Lung (tissue), 17 donors: ENCODE measurements at places on chromosomes 13 and 19. TPM values are rescaled to one million over a fixed set of nuclear protein-coding genes. Genes with fewer than 3 reads are reported as not detected.

DNA sequence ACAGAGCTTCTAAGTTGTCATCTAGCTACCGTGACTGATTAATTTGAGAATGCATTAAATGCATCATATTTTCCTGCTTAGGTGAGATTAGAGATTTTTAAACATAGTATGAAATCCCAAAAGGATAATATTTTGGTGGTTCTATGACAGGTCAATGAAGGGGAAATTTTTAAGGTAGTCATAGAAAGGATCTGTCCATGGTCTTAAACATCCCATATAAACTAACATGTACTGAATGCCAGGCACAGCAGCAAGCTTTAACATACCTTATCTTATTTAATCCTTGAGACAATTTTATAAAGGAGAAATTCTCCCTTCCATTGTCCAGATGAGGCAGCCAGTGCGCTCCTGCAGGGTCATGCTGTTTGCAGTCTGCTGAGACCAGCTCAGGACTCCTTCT, 466.0 kb downstream of the FGF14 start:
- DNase-seq = no peak

DNA sequence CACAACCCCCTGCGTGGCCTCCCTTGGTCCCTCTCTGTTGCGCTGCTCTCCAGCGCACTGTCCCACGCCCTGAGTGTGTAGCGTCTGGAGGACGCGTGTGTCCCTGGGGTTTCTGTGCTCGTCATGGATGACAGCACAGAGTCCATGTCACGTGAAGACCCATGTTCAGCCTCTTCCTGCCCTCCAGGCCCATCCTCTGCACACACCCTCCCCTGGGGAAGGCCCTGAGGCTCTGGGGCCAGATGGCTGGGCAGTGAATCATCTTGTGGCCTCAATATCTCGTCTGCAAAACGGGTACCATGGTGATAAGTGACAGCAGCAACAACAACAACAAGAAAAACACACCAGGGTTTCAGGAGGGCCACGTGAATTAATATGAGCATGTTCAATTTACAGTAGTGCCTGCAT, 71.5 kb upstream of the ARHGEF7 start:
- peak; percentile 16 for DNase-seq

DNA sequence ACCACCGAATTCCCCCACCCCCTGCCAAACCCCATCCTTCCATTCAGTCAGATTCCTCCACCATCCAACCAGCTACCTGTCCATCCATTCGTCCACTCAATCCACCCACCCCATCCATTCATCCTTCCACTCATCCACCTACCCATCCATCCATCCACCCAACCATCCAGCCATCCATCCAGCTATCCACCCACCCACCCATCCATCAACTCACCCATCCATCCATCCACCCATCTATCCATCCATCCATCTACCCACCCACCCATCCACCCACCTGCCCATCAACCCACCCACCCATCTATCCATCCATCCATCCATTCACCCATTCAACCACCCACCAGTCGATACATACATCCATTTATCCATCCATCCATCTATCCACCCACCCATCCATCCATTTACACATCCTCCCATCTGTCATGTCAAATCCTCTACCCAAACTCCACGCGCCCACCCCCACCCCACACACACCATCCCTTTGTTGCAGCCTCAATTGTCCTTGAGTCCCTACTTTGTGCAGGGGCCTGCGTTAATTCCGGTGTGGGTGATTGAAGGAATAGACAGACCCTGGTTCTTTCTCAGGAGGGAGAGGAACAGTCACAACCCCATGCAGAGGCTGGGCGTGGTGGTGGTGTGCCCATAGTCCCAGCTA, 5.3 kb upstream of the SLC5A5 start:
- no peak for DNase-seq

DNA sequence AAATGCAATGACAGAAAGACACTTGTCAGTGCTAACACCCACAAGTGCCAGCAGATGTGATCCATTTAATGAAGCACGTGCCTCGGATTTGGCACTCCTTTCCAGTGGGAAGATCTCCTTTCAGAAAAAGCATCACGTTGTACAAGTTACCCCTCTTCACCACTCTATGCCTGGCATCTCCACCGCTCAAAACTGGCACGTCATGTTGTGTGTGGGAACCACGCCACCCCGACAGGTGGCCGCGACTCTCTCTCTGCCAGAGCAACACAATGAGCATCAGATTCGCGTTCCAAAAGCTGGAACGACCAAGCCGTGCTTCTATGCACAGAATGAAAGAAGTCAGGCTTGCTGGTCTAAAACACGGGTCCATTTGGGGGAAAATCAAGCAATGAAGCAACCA, 24.3 kb downstream of the TMTC4 start:
- no peak for DNase-seq

- no peak for DNase-seq
Observed at GRCh38 chr19:29239213-29239776, 26.3 kb upstream of the UQCRFS1 start.

GRCh38 chr13:73467125-73467524, 408.3 kb downstream of the KLF5 start:
- DNase-seq = no peak

MED16 gene
- 59.7 TPM for total RNA-seq

DNA sequence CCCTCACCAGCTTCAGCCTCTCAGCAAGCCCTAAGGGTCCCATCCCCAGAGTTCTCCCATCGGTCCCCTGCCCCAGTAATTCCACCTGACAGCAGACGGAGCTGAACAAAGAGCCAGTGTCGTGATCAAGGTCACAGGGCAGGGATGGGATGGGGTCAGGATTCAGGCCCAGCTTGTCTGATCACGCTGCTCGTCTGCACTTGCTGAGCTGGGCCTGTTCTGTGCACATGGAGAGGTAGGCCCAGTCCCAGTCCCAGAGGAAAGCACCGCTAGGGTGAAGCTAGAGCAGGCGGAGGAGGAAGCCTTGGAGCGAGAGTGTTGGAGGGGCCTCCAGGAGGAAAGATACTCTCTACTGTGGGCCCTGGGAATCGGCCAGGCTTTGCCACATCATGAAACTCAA, 7.1 kb upstream of the RBM42 start:
- no peak for DNase-seq
